AG04449 (cell line): ENCODE measurements at places on chromosomes 4 and X.

GRCh38 chr4:6740347-6740746, 24.4 kb downstream of the BLOC1S4 start:
- no peak for DNase-seq

DNA sequence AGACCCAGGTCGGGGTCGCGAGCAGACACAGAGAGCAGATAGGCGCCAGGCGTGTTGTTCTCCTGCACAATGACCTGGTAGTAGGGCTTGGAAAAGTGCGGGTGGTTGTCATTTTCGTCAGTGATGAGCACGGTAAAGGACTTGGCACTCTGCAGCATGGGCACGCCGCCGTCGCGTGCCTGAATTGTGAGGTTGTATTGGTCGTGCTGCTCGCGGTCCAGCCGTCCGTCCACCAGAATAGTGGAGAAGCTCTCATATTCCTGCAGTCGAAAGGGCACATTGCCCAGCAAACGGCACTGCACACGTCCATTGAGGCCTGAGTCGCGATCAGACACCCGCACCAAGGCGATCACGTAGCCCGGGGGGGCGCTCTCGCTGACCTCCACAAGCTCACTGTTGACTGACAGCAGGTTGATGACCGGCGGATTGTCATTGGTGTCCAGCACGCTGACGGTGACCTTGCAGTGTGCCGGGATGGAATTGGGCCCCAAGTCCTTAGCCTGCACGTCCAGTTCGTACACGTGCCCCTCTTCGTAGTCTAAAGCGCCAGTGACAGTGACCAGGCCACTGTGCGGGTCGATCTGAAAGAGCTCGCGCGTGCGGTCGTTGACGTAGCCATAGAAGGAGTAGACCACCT, 2.8 kb downstream of the PCDH19 start:
- DNase-seq, result no peak

DNA sequence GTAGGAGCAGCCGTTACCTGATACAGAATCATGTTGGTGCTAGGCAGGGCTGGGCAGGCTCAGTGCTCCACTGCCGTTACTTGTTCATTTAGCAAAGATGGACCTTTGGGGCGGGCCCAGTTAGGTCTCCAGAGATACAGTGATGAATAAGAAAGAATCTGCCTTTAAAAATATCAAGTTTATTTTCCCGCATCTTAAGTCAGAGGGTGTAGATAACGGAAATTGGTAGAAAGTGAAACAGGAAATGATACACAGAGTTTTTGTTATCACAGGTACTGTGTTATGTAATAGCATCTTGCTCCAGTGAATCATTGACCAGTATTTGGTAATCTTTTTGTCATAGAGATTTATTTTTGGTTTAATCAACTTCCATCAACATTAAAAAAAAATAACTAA, 5.5 kb downstream of the TMEM131L start:
- no peak for DNase-seq

DNA sequence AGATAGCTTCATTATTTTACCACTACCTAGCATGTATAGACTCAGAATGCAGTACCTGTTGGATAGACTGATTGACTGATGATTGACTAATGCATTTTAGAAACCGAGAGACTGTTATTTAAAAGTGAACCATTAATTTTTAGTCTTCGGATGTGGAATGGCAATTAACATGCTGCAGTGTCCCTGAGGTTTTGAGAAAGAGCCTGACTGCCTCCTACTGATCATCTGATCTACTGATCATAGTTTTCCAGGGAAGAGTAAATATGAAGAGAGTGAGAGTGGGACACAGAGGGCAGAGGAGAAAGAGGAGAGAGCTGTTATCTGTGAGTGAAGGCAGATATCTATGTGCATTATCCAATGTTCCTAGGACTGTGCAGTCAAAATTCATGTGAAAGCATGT, 764.7 kb downstream of the TRIML1 start:
- DNase-seq, result no peak

DNA sequence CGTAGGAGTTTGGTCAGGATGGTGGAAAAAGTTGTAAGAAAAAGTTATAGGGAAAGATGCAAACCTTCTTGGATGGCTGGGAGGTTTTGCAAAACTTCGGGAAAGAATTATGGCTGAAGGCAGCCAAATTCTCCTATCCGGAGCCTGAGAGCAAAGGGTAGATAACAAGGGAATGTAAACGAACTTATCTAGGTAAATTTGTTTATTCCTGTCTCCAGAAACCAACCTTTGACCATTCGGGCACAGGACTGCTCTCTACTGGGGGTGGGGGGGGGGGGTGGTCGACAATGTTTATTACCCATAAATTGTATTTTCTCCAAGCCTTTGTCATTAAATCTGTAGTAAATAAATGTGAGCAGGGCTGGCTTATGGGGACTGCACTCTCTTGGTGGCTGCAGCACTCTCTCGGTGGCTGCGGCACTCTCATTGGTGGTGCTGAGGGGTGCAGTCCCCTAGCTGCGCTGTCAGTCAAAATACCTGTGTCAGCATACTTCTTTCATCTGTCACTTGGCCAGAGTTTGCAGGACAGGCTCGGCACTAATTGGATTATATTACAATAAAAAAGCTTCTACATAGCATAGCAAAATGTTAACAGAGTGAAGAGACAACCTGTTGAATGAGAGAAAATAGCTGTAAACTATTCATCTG, 827.8 kb downstream of the SH3BGRL start:
- no peak for DNase-seq

DNA sequence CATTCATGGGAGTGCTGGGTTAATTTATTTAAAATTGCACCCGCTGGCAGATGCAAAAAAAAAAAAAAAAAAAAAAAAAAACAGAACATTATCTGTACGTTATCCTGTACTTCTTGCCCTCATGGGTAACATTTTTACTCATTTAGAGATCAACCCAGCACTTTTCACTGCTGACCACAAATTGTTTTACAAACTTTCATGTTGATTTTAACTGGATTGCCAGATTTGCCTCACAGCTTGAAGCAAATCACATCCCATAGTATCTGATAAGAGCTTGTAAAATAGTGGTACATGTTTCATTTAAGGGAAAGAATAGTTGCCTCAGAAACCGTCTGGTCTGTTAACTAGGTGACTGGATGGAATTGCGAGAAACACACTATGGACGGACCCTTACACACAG, 640.8 kb downstream of the TRIML1 start:
- no peak for DNase-seq

DNA sequence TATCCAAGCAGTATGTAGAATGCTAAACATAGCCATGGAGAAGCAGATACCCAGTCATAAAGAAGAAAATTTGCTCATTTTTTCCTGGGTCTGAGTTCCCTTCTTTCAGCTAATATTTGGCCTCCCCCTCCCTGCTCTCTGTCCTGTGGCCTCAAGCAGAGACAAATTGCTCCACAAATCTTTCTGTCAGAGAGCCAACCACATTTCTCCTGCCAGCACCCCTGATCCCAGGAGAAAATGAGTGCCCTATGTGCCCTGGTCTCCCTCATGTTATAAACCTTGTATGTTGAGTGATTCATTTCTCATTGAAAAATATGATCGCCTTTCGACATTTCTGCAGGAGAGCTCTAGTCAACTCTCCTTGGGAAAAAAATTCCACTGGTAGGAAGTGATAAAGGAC, 82.0 kb downstream of the TMEM156 start:
- DNase-seq, result no peak

GRCh38 chr4:169050881-169051760, 41.1 kb upstream of the CBR4 start:
- no peak for DNase-seq

DNA sequence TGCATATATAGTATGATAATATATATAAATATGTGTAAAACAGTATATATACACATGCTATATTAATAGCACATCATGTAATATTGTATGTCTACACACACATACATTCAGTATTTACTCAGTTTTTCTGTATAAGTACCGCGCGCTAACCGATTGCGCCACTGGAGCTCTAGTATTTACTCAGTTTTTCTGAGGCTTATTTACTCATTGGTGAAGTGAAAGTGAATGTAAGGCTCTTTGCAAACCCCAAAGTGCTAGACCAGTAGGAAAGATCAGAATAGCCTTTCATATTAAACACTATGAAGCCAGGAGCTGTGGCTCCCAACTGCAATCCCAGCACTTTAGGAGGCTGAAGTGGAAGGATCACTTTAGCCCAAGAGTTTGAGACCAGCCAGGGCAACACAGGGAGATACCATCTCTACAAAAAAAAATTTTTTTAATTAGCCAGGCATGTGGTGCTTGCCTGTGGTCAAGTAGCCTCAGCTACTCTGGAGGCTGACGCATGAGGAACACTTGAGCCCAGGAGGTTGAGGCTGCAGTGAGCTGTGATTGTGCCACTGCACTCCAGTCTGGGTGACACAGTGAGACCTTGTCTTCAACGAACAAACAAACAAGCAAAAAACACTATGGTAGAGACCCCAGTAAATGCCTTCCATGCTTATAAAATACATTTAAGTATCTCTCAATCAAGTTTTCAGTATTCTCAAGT, 125.8 kb downstream of the KIT start:
- DNase-seq, result no peak

- no peak for DNase-seq
Observed at GRCh38 chrX:40411340-40412111, 169.2 kb upstream of the ATP6AP2 start.

GRCh38 chr4:107989162-107989536, 540 bp upstream of the HADH start:
- no peak for DNase-seq

GRCh38 chr4:92128676-92129075, 175.1 kb upstream of the GRID2 start:
- DNase-seq, result no peak

- no peak for DNase-seq
Observed at GRCh38 chrX:132802033-132802432, 156.4 kb downstream of the HS6ST2 start.

DNA sequence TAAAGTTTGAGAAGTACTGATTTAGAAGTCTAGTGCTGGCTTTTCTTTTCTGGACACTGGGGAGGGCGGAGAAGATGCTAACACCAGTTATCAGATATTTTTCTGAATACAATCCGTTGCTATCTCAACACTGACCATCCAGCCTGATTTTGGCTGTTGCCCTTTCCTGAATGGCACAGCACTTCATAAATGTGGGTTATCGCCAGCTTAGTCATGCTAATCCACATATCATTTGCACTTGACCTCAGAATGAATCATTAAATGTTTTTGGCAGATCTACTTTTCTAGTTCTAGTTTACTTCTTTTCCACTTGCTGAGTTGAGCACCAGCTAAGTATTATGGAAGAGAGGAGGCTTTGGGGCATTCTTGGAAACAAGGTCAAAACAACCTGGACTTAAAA, 60.8 kb upstream of the ESX1 start:
- no peak for DNase-seq

DNA sequence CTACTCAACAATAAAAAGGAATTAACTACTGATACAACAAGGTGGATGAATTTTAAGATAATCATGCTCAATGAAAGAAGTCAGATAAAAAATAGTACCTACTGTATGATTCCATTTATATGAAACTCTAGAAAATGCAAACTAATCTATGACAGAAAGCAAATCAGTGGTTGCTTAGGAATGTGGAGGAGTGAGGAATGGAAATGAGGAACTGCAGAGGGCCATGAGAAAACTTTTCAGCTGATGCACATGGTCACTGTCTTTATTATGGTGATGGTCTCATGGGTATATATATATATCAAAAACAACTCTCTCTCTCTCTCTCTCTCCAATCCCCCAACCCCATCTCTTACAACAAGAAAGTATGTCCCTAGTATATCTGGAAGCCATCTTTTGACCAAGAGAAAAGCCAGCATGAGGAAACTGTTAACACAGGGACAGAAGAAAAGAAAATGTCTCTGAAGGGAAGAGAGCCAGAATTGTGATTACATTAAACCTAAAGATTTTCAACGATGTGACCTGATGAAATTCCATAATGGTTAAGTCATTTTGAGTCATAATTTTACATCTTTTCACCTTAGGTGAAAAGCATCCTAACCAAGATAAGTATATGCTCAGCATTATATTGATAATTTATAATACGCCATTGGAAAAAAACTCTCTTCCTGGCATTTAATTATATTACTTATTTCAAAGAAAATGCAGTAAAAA, 8.5 kb upstream of the NFKB1 start:
- DNase-seq, result no peak

DNA sequence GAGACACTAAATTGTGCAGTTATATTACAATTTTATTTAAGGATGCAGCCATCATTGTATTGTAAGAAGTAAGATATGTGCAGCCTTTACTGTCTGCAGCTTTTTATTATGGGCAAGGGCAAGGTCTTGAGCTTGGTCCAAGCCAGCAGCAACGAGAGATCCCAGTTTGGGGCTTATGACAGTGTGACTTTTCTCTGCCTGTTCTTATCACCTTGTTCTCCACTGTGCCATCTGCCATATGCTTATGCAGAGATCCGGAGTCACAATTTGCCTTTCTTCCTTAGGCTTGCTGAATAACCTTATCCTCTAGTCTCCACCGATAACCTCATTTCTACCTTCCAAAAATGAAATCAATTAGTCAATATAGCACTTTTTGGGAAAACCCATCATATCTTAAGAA, 30.4 kb downstream of the MAPK10 start:
- DNase-seq, result no peak

DNA sequence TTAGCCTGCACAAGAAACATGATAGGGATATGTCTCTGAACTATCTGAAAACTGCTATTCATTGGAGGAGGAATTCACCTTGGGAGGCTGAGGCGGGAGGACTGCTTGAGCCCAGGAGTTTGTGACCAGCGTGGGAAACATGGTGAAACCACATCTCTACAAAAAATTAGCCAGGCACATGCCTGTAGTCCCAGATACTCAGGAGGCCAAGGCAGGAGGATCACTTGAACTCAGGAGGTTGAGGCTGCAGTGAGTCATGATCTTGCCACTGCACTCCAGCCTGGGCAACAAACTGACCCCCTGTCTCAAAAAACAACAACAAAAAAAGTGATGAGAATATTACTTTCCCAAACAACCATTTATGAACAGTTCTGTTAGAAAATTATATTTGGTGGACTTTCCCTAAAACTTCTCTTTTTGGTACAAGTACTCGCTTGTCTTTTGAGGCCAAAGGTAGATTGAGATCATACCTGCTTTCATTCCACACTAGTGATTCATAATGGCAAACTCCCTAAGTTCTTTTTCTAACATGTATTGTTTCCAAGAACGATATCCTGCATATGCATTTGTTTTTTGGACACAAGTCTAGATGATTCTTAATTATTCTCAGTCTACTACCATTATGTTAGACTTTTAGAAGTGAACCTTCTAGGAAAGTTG, 33.4 kb downstream of the METTL14 start:
- no peak for DNase-seq

- no peak for DNase-seq
Observed at GRCh38 chr4:185079271-185079905, 61.1 kb downstream of the HELT start.

DNA sequence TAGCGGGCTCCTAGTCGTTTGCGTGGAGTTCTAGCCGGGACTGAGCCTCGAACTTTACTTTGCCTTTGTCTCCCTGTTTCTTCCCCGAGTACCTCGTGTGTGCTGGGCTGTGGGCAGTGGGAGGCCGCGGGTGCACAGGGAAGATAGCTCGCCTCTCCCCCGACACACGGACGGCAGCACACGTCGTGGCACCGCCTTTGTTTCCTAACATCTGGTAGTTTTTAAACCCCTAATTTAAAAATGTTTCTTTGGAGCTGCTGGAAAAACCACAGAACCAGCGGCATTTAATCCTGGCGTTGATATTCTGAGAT, 866 bp downstream of the RBM46 start:
- no peak for DNase-seq
